ENCODE measurements at places on chromosomes 6 and 20.
A peak's percentile ranks its signal among the peaks of the same experiment; 100 is the strongest.

DNA sequence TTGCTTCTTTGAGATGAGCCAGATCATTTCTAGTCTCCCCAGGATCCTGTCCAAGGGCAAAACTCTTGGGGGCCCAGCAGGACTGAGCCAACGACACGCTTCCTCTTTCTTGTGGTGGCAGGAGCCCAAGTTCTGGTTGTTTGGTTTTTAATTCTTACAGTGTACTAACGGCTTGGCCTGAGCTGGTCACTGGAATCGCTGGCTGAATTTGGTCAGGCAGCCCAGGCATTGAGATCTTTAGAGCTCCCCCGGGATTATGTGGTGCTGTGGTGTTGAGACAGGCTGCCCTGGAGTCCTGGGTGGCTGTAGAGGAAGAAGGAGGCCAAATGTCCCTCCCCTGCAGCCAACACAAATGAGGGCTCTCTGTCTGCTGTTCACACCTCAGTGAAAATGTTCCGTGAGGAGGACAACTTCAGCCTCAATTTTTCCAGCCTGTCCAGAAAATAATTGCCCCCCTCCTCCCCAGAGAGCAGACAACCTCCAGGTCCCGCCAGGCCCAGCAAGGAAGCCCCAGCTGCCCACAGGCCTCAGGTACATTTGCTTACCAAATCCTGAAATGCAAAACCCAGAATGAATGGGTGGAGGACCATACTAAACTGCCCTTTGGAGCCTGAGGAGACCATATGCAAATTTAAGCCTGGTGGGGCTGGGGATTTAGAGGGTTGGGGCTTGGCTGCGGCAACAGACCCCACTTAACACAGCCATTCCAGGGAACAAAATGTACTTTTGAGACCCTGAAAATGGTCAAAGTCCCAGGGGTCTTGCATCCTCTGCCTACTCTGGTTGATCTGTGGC lies 23.6 kb downstream of the BNIP5 start:
- no peak for DNase-seq

DNA sequence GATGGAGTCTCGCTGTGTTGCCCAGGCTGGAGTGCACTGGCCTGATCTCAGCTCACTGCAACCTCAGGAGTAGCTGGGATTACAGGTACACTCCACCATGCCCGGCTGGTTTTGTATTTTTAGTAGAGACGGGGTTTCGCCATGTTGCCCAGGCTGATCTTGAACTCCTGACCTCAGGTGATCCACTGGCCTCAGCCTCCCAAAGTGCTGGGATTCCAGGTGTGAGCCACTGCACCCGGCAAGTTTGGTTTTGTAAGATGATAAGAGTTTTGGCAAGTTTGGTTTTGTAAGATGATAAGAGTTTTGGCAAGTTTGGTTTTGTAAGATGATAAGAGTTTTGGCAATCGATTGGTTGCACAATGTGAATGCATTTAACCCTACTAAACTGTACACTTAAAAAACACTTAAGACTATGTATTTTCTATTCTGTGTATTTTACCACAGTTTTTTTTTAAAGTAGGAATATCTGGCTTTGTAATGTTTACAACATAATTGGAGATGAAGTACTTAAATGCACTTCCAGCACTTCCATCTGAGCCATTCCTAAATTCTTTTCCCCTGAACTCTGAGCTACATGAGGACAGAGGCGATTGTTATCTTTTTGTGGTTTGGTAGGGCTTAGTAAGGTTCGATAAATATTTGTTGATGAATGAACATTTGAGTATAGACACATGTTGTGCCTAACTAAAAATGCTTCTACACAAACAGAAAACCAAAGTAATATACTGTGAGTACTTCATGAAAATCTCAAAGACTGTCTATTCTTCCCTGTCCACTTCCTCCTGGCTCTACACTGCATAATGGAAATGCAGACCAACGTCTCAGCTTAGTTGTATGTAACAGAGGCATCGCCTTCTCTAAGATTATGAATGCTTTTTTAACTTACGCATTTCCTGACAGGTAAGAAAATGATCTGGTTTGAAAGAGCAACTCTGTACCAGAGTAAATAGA lies 18.8 kb downstream of the SAMHD1 start:
- no peak for DNase-seq

DNA sequence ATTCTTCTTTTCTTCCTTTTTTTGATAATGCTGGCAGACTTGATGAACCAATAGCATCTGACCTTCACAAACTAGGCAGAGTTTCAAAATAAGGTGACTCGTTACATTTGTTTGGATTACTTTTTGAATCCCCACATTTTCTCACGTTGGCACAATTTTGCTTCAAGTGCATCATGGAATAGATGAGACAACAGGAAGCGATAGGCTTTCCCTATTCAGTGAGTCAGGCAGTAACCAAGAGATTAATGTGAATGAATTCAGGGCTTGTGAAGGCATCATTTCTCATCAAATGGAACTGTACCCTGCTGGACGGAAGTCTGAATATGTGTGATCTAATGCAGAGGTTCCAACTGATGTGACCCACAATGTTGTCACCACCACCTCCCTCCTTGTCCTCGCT lies 10.7 kb downstream of the RFPL4B start:
- no peak for DNase-seq

DNA sequence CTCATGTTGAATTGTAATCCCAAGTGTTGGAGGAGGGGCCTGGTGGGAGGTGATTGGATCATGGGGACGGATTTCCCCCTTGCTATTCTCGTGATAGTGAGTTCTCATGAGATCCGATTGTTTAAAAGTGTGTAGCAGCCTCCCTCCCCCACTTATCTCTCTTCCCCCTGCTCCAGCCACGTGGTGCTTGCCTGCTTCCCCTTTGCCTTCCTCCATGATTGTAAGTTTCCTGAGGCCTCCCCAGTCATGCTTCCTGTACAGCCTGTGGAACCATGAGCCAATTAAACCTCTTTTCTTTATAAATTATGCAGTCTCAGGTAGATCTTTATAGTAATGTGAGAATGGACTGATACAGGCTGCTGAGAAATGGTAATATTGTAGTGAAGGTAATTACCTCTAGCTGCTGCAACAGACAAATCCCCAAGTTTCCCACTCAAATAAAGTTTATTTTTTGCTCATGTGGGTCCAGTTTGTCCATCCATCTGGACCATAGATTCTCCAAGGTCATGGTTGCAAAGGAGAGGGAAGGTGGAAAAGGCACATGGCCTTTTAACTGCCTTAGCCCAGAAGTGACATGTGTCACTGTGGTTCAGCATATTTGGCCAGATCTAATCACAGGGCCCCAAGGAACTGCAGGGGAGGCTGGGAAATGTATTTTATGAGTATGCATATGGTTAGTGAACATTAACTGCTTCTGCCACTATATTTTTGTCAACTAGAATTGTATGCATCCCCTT lies 89.2 kb downstream of the TRMT11 start:
- DNase-seq = no peak

GRCh38 chr6:44920952-44921491 lies 407.1 kb upstream of the RUNX2 start:
- DNase-seq = no peak

- no peak for DNase-seq
These were observed 50.6 kb upstream of the FANCE start for GRCh38 chr6:35401514-35401913.

- DNase-seq = no peak
These were observed 21.7 kb downstream of the MYB start for GRCh38 chr6:135202836-135203235.

- no peak for DNase-seq
These were observed 122.3 kb downstream of the CCDC170 start for GRCh38 chr6:151616091-151616513.

- no peak for DNase-seq
These were observed 150.7 kb downstream of the FARS2 start for GRCh38 chr6:5412017-5412416.

- peak; percentile 32 for DNase-seq
These were observed 19.8 kb upstream of the MAP1LC3A start for GRCh38 chr20:34538671-34539123.

Measured in stimulated activated CD4-positive, alpha-beta T cell treated with anti-CD3 and anti-CD28 coated beads, Interleukin-2, amount 100 ng/mL, for 4 hours (primary cell).